ENCODE measurements at places on chromosomes 13 and 19.

- DNase-seq = no peak
These were observed 50.2 kb downstream of the CPAMD8 start for GRCh38 chr19:16976446-16976845.

GRCh38 chr19:17088552-17088951 lies 13.0 kb downstream of the MYO9B start:
- no peak for DNase-seq

DNA sequence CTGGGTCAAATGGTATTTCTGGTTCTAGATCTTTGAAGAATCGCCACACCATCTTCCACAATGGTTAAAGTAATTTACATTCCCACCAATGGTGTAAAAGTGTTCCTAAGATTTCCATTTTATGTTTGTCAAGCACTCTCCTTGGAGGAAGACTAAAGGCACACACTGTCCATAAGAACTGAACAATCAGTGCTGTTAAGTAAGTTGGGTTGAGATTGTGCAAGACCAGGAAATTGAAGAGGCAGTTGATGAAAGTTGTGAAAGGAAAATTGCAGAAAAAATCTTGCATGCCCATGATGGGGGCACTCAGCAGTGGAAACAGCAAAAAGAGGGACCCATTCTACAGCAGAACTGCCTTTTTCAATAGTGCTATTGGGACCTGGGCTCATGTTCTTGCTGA lies 323.6 kb downstream of the DLEU7 start:
- DNase-seq = no peak

DNA sequence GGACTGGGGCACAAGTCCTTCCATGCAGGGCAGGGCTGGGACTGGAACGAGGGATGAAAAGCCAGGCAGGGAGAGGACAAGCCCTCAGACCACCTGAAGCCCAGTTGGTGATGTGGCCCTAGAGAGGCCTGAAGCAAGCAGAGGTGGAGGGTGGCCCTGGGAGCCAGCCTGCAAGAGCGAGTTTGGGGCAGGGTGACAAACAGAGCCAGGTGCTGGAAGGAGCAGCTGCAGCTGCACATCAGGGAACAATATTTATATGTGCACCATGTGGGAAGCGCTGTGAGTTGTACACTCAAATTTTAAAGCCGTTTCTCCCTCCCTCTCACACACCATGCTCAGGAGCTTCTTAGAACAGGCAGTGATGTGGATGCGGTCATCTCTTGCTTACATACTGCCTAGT lies 67.8 kb downstream of the FGF9 start:
- DNase-seq = no peak

DNA sequence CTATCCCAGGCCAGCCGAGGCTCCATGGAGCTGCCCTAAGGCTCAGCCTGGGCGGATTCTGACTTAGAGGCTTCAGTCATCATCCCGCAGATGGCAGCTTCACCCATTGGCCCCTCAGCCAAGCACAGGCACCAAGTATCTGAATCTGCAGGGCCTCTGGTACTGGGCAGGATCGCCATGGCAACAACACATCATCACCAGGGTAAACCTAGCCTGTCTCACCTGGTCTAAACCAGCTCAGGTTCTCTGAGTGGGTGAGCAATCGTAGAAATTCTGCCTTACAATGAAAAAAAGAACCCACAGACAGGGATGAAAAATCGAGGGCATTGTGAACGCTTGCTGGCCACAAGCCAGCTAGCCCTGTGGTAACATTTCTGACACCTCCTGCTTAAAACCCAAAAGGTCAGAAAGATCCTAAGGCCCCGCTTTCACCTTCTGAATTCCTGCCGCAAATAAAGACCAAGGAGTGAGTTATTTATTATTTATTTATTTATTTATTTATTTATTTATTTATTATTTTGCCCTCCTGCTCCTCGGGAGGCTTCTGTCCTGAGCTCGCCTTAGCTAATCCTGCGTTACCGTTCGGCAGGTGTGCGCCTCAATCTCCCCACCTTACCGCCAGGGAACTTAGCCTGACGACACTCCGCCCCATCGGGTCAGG lies 12.0 kb upstream of the CEACAM21 start:
- DNase-seq = no peak

GRCh38 chr19:55669418-55670279 lies 5.4 kb upstream of the EPN1 start:
- no peak for DNase-seq

GRCh38 chr19:45492137-45492626 lies 4.7 kb downstream of the RTN2 start:
- DNase-seq = no peak

DNA sequence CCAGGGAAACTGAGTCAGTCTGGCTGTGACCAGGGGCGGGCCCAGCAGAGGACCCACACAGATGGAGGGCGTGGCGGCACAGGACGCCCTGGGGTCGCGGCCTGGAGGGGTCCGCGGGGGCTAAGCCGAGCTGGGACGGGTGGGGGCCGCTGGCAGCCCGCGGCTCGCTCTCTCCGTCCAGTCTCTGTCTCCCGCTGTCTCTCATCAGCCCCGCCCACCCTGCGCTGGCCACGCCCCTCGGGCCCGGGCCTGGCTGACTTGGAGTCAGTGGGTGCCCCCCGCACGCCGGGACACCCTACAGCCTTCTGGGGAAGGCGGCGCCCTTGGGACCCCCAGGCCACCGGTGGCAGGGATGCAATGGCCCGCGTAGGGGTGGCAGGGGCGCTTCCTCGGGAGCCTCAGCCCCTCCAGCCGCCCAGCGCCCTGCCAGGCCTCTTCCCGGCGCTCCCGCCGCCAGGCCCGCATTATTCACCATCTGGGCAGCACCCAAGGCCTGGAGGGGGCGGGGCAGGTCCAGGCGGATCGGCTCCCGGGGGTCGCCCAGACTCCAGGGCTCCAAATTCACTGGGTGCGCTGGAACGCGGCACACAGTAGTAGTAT lies at the start of gene TBXA2R:
TSS of gene TBXA2R (minus strand) at position 186 of the 600 bp plus-strand sequence. CDS start 6,241 bp downstream, outside the sequence.
- DNase-seq = no peak

All from stimulated activated CD8-positive, alpha-beta memory T cell treated with anti-CD3 and anti-CD28 coated beads, Interleukin-2, amount 100 ng/mL, for 1 hour (primary cell).